ENCODE measurements at places on chromosomes 3 and 15.

DNA sequence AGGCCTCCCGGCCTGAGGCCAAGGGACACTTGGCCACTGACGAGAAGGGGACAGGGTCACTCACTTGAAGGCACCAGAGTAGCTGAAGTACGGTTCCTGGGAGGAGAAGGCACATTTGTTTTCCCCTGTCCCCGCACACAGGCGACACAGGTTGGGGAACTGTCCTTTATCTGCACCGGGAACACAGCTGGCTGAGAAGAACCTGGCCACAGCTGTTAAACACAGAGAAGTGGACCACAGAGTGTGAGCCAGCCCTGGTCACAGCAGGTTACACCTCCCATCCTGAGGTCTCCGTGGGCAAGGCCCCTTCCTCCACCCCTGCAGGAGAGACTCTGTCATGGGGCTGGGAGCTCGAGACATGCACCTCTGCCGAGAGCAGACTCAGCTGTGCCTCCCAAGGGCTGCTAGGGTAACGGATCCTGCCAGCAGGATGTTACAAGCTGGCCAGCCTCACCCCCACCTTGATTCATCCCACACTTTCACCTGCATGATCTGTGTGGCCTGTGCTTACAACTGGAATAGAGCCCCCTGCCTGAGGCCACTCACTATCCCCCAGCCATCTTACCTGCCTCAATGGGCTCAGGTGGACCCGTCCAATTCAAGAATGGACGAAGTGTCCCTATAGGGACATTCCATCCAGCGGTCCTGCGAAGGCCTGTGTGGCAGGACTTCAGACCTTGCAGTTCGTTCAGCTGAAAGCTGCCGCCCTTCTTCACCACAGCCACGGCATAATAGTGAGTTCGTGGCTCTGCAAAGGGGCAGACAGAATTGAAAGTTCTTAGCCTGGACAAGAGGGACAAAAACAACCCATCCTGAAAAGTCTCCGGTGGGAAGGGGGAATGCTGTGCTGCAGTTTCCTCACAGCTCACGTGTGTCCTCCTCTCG is 9.2 kb downstream of the LTF start:
- DNase-seq = no peak

- no peak for DNase-seq
Observed at GRCh38 chr3:153756816-153757215, 364.4 kb upstream of the ARHGEF26 start.

- DNase-seq = no peak
Observed at GRCh38 chr3:8996681-8997121, 33.4 kb upstream of the RAD18 start.

DNA sequence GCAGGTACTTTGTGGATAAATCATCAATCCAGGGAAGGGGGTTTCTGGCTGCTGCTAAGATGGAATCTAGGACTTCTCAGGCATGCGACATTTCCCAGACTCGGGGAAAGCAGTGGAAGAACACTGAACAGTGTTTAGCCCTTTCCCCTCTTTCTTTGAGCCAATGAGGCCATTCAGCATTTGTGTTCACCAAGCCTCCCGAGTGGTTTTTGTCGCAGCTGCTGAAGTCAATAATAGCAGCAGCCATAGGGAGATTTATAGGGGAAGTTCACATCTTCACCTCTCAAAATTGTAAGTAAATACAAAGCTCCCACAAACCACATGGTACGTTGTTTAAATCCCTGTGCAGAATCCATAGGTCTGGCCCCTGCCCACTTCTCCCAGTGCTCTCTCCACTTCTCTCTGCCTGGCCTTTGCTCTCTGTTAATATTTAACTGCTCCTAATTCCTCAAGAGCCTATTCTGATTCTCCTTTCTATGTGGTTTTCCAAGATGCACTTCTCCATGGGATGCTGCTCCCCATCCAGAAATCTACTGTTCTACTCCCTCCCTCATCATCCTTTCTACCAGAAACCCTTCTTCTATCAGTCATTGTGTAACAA is 230.7 kb downstream of the SHQ1 start:
- no peak for DNase-seq

DNA sequence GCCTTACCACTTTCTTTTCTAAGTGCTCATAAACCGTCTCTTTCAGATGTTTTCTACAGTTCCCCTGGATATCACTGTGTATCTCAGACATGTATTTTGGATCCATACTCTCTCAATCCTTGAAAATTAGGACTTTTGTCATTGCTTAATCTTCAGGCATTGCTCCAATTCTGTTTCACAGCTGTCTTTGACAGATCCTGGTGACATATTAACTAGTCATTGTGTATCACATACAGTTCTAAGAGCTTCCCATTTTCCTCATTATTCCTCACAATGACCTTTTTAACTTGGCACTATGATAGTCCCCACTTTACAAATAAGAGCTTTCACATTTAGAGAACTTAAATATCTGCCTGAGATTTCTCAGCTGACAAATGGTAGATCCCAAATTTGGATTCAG is 151.7 kb downstream of the CLSTN2 start:
- DNase-seq = no peak

DNA sequence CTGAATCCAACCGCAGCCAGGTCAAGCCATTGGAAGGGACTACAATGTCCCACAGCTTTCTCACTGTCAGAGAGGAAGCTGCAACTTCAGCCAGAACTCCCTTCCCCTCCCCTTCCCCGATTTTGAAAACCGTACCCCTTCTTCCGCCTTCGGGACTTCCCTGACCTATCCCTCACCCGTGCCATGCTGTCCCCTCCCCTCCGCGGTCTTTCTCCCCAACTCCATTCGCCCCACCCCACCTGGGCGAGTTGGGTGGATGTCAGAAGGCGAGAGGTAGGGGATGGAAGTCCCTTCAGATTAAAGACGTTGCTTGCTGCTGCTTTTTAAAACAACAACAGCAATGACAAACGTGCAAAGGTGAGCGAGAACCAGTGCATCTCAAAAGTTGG is 723 bp downstream of the CPNE4 start:
- DNase-seq = no peak
